Gastroesophageal sphincter (tissue), 4 donors: ENCODE measurements at places on chromosomes 2 and 18. TPM values are rescaled to one million over a fixed set of nuclear protein-coding genes. Genes with fewer than 3 reads are reported as not detected.

- no peak for ATAC-seq
These were observed 149.7 kb upstream of the CAPN13 start for GRCh38 chr2:30956995-30957394.

RIT2 gene
- total RNA-seq: not detected

FNDC4 gene
- 7.0 TPM for total RNA-seq

SP140L gene
- total RNA-seq: 11.0 TPM
